Activated CD4-positive, alpha-beta T cell treated with anti-CD3 and anti-CD28 coated beads, Interleukin-2, amount 10 ng/mL, durations not matched to agents 24 days and 14 days (primary cell): ENCODE measurements at places on chromosomes 7 and 10. TPM values are rescaled to one million over a fixed set of nuclear protein-coding genes. Genes with fewer than 3 reads are reported as not detected.

- DNase-seq: no peak
Measured at GRCh38 chr10:44473146-44473545, 88.2 kb upstream of the CXCL12 start.

DNA sequence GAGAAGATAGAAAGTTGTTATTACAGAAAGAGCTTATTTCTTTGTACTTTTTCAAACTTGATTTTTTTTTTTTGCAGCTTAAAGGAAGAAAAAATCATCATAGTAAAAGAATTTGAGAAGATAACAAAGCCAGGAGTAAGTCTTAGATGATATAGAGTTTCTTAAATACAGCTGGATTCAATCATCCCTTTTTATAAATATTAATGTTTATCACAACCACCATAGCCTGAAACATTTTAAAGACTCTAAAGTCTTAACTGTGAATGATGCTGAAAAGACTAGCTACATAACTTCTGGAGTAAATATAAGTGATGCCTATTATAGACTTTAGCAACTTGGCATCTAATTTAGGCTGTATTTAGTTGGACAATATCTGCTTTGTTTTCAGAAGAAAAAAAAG lies 54.8 kb upstream of the FGL2 start:
- DNase-seq: no peak

The TMEM139 gene
- 0.38 and 0.42 TPM in 2 replicates for total RNA-seq

The NPFFR1 gene
- total RNA-seq: not detected in 2 replicates

The UTF1 gene
- 0.17 and 0.19 TPM in 2 replicates for total RNA-seq
